ENCODE measurements at places on chromosomes 2 and 18.

GRCh38 chr2:46260305-46260704, 36.9 kb upstream of the EPAS1 start:
- no peak for DNase-seq

- DNase-seq = peak; percentile 15
Observed at GRCh38 chr18:5417342-5417741, 121.8 kb upstream of the ZBTB14 start.

GRCh38 chr2:211494085-211494484, 937.7 kb downstream of the CPS1 start:
- no peak for DNase-seq

- DNase-seq = no peak
Observed at GRCh38 chr2:26900831-26901321, 52.9 kb downstream of the DPYSL5 start.

- no peak for DNase-seq
Observed at GRCh38 chr2:10530607-10531239, 82.6 kb upstream of the ODC1 start.

GRCh38 chr2:116877274-116877673, 937.2 kb upstream of the DDX18 start:
- DNase-seq = no peak

DNA sequence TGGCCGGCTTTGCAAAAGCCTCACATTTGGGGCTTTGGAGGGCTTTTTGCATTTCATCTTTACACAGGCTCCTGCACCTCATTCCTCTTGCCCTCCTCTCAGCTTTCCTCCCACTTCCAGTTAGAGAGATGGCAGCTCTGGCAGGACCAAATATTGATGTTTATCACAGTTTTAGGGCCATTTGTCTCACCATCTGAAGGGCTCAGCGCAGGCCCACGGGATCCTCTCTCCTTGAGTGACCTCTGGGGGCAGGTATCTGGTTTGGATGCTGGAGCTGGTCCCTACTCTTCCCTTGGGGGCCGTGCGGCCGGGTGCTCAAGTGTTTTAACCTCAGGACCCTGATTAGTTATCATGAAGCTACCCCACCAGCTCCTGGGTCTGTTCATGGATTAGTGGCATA, 19.9 kb downstream of the ATOH8 start:
- no peak for DNase-seq

GRCh38 chr2:164055623-164056022, 319.8 kb upstream of the FIGN start:
- DNase-seq = no peak

DNA sequence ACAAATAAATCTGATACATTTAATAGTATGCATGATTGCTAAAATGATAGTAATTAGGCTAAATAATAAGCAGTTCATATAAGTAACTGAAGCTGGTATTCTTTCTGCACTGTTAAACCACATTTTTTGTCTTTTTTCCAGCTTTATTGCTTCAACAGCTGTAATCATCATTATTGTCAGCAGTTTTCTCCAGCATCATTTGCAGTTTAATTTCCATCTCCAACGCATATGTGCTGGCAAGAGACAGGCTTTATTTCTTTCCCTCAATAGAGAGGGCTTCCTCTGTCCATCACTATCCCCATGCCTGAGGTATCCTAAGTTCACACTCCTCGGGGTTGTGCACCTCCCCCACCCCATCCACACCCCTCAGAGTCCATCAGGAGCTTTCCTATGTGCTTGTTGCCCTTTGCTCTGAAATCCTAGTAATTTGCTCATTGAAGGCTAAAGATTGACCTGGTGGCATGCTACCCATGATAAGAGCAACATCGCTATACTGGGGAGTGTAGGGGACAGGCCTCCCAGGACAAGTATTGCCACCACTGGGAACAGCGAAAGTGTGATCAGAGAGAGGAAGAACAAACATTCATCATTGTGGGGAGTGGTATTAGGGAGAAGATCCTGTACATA, 37.1 kb downstream of the B4GALT6 start:
- no peak for DNase-seq

DNA sequence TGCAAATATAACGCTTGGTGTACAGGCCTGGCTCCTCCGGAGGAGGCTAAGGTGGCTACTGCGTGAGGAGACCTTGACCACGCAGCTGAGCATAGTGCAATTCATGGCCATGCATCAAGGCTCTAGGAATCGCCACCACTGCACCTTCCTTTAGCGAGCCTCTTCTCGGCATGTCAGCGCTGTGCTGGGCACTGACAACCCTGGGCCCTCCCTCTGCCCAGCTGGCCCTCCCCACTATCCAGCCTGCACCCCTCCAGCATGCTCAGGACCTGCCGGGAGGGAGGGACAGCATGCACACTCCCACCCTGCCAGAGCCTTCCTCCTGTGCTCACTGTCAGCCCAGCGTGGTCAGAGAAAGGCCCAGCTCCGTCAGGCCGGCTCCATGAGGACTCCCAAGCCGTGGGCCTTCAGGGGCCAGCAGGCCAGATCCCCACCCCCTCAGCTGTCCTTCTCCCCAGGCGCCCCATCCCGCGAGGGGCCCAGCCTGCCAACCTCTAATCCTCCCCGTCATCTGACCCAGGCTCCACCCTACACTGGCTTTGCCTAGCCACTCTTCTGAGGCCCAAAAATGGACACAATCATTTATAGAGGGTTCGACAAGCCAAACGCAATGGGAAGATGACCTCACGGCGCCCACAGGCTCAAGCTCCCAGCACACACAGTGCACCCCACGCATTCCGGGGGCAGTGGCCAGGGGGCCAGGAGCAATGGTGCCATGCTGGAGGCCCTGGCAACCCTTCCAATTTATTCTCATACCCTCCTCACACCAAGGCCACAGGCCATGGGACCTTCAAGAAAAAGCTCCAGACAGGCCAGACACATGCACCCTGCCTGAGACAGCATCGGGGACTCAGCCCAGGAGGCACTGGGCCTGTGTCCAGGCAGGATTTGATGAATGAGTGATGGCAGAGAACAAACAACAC, 3.5 kb downstream of the BIN1 start:
- DNase-seq = no peak

GRCh38 chr2:25168256-25169072, at the start of gene POMC:
Gene POMC (minus strand): TSS chr2:25168580. CDS start chr2:25164772, 3,808 bp downstream.
- peak; percentile 12 for DNase-seq

- DNase-seq = no peak
Observed at GRCh38 chr2:26985807-26986206, 15.4 kb downstream of the MAPRE3 start.

GRCh38 chr2:218325566-218326160, 31.0 kb upstream of the CATIP start:
- no peak for DNase-seq

- no peak for DNase-seq
Observed at GRCh38 chr2:119225105-119225865, 1.7 kb downstream of the STEAP3 start.

DNA sequence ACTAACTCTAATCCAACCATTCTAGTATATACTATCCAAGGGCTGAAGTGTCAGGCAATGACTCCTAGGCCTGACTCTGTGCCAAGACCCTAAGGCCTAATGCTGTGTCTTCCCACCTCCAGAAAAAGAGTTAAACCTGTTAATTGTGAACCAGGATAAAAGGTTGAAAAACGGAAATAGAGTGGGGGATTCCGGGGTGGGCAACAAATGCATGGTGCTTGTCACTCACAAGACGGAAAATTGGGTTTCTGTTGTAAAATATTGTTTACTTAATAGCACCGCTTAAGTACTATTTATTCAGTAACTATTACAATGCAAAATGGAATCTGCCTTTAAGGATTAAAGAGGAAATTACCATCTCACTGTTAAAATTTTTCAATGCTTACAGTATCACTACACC, 3.2 kb downstream of the STK17B start:
- no peak for DNase-seq

GRCh38 chr18:76660571-76661192, 161.7 kb upstream of the ZNF236 start:
- DNase-seq = no peak

DNA sequence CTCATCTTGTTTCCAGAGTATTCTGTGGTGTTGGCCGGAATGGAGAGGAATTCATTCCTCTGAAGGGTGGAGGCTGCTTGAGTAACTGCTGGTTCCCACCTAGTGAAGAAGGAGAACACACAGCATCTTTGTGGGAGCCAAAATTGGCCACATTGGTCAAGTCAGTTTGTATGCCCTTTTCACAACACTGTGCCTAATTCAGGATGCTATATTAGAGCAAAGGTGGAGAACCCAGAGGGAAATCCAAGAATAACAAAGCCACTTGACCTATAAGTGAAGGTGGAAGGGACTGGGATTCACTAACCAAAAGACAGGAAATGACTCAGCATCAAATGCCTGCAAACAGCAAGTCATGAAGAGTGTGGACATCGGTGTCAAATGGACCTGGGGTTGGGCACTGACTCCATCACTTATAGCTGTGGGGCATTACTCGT, 27.3 kb upstream of the MLPH start:
- DNase-seq = no peak

- no peak for DNase-seq
Observed at GRCh38 chr2:148920559-148920958, 45.5 kb downstream of the KIF5C start.

DNA sequence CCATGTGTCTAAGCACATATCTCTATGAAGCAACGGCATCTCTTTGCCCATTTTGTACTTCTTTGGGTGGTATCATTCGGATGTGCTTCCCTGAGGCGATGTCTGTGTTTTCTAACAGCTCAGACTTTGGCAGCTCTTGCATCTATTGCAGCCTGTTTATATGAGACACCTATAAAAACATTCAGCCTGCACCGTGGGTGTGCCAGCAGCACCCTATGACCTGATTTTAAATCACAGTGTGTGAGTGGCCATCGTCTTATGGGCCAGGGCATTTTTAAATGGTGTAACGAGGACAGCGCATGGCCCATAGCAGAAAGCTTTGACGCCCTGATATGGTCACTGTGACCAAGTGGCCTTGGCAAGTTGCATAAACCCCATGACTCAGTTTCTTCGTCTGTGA, 12.9 kb downstream of the NPAS2 start:
- no peak for DNase-seq

GRCh38 chr2:19038071-19039015, 320.1 kb downstream of the OSR1 start:
- no peak for DNase-seq

DNA sequence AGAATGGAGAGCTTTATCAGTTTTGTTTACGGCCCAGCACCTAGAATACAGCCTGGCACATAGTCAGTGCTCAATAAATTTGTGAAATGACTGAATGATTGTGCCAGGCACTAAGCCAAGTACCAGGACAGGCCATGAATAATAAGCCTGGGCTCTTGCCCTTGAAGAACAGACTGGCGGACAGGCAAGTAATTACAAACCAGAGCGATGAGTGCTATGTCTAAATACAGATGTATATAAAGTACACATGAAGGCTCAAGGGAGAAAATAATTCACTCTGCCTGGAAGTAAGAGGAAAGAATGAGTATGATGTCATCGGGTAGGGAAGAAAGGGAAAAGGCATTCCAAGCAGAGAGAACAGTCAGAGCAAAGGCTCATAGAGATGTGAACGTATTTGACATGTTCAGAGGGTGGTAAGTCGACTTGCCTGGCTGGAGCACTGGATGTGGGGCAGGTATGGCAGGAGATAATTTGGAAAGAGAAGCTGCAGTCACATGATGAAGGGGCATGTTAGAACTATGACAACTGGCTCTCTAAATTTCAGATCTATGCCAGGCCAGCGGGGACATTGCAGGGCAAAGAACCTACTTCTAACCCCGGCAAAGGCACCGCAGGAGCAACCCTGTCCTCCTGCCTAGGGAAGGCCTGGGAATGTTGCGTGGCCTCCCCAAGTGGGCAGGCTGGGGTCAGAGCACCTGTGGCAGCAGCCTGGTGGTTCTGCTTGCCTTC, 119.1 kb upstream of the STPG4 start:
- no peak for DNase-seq

- DNase-seq = no peak
Observed at GRCh38 chr2:25160376-25160775, 8.0 kb downstream of the POMC start.

- no peak for DNase-seq
Observed at GRCh38 chr18:58338961-58339592, 289.8 kb downstream of the ALPK2 start.

GRCh38 chr18:4101009-4101408, 354.1 kb downstream of the DLGAP1 start:
- no peak for DNase-seq

GRCh38 chr2:144959416-144959815, 439.5 kb upstream of the ZEB2 start:
- DNase-seq = no peak

- no peak for DNase-seq
Observed at GRCh38 chr2:64210816-64211215, 66.6 kb upstream of the PELI1 start.

DNA sequence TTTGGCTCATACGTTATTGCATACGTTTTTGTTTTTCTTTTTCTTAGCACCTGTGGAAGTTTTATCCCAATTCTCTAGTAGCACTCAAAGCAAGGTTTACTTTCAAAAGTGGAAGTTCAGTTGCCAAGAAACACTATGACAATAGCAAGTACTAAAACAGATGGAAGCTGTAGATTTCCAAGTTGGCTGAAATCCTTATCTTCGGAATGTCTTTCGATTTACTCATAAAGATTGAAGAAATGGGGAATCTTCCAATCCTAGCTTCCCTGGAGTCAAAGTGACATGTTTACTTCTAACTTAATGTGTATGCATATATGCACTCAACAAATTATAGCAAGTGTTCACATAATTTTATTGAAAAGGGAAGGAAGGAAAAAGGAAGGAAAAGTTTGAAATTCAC, 307.4 kb downstream of the CTNNA2 start:
- no peak for DNase-seq

GRCh38 chr2:126839796-126840195, 58.9 kb upstream of the TEX51 start:
- DNase-seq = no peak

DNA sequence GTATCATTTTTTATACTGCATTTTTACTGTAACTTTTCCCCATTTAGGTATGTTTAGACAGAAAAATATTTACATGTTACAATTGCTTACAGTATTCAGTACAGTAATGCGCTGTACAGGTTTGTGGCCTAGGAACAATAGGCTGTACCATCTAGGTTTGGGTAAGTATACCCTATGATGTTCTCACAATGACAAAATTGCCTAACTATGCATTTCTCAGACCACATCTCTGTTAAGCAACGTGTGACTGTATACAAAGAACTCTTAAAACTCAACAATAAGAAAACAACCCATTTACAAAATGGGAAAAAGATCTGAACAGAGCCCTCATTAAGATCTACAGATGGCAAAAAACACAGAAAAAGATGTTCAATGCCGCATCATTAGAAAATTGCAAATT, 29.4 kb downstream of the FAM210A start:
- DNase-seq = no peak

Measured in KBM-7 (cell line).